HCT116 (cell line): ENCODE measurements at places on chromosomes 5 and 9.

- DNase-seq: no peak
These were observed 559.2 kb downstream of the PSAT1 start for GRCh38 chr9:78856144-78856543.

DNA sequence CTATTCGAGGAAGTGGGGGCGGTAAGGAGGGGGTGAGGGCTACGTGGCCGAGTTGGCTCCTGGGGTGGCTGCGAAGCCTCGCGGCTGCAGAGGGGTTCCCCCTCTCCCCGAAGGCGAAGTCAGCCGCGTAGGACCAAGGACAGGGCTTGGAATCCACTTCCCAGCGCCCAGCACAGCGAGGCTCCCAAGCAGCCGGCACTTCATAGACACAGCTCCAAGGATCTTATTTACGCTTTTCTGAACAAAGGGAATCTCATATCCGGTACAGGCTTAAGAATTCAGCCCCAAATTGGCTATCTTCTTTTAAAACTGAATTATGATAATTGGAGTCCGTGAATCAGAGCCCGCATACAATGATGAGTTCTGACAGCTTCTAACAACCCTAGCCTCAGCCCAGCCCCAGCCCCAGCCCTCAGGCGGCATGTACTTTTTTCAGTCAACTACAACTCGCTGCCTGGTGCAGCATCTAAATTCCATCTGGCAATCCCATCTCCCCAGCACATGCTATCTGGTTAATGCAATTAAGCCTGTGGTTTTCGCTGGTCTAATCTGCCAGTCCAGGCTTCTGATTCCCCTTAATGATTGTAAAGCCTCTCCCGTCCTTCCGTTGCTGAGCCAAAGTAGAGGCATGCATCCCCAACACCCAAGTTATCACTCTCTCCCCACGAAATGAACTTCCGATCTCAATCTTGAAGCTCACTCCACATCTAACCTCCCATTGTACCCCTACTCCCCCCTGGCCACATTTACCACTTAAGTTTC lies 1.0 kb downstream of the ELAVL2 start:
- DNase-seq: no peak

- no peak for DNase-seq
These were observed 136.1 kb downstream of the RGS3 start for GRCh38 chr9:113599646-113600022.

GRCh38 chr9:36191290-36191645 lies 547 bp downstream of the CLTA start:
- DNase-seq: no peak

DNA sequence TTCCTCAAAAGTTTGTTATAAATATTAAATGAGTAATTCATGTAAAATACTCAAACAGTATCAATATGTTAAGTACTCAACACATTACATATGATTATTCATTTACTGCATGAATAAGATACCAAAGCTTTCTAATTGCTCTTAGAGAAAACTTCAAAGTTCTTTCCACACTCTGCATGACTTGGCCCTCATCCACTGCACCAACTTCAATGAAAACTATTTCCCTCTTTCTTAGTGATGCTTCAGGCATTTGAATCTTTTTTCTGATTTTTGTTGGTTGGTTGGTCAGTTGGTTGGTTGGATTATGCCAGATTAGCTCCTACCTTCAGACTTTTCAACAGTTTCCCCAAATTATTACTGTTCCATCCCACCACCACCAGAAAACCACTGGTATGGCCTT lies 314.7 kb upstream of the RGMB start:
- no peak for DNase-seq

GRCh38 chr9:134957945-134958227 lies 40.2 kb upstream of the FCN1 start:
- DNase-seq: no peak

GRCh38 chr5:147854894-147855773 lies 23.4 kb upstream of the SCGB3A2 start:
- no peak for DNase-seq

DNA sequence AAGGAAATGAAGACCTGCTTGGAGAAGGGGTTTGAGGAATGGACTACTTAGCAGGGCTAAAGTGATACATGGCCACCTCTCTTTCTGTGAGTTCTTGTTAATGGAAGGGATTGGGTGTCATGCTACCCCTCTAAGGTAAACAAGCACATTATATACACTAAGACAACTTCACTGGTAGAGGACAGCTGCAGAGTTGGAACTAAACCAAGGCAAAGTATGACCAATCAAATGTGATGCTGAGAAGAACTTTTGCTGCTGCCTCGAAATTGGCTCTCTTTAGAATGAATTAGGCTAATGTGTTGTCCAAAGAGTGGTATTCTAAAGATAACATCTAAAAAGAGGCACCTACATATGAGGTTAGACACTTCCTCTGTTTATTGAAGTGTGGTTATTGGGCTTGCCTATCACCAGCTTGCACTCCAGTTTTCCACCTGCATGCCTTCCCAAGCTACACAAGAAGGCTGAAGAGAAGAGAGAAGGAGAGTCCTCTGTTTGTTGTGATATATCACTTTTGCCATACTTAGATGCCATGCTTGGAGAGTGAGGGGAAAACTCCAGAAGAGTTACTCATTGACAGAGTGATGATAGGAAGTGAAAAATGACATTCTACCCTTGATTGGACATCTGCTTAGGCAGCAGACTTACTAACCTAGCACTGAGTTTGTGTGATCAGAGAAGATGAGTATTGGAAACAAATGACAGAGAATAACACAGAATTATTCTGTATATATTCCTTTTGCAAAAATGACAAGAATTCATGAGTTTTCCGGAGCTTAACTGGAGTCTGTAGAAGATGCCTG lies 536.1 kb downstream of the ZNF608 start:
- DNase-seq: no peak

- peak; percentile 35 for DNase-seq
These were observed 58.6 kb downstream of the PCDHGC5 start for GRCh38 chr5:141547488-141547887.

DNA sequence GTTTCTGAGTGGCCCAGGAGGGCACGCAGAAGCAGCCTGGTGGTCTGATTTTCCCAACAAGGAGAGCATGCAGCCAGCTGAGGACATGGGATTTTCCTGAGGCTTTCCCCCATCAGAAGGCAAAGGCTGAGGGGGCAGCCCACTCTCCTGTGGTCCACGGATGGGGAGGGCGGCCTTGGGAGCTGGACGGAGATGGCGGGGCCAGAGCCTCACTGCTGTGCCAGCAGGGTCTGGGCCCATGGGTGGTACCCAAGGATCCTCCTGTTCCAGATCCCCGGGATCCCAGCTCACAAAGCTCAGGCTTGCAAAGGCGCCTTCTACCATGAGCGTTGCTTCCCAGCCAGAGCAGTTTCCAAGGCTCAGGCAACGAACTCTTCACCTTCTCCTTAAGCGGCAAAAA lies 39.0 kb upstream of the SLC12A7 start:
- DNase-seq: no peak

- no peak for DNase-seq
These were observed 179.4 kb downstream of the SEMA6A start for GRCh38 chr5:116395226-116395625.

DNA sequence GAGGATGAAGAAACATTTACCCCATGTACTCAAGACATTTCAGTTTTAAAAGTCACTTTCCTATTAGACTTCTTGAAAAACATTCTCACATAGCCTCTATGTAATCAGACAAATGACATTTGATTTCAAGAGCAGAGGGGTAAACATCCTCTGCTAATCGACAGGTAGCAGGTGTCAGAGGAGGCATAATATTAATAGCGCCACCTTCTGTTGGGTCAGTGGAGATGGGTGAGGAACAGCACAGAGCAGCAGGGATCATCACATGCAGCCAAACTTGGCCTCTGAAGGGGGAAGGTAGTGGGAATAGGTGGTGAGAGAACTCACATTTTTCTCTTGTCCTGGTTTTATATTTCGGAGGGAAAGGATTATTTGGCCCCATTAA lies 3.3 kb upstream of the LSM11 start:
- peak; percentile 19 for DNase-seq

GRCh38 chr9:100759215-100759614 lies 181.3 kb downstream of the CAVIN4 start:
- DNase-seq: no peak

DNA sequence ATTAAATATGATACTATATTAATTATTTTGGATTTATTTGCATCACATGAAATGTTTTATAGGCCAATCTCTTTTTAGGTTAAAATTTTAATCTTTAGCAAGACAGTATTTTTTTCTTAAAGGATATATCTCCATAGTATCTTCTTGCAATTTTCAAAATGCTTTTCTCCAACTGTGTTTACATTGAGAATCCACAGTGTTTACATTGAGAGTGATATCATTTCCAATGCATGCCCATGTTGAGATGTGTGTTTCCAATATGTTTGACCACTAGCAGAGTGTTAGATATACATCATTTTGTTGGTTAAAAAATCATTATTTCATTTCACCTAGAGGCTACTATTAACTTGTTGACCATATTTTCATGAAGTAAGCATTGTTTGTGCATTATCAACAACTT lies 17.3 kb downstream of the VCAN start:
- DNase-seq: no peak

DNA sequence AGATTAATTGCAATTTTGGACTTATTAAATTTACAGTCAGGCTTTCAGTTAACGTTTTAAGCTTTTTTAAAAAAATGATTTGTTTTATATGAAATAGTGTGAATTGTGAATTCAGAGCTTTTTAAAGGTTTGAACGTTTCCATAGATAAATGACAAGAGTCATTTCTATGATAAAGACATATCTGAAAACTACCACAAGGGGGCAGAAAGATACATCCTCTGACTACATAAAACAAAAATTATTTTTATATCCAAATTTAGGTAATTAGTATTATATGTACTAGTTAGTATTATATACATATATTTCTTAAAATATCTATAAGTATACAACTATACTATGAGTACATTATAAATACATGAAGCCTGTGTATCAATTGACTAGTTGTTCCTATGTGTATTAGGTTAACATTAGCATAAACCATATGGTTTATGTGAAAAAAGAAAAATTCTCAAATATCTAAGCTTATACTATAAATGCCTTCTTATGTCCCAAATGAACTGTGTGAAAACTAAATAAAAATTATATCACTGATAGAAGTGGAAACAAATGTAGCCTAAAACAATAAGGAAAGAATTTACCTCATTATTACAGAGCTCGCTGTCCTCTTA lies 155.2 kb downstream of the MEF2C start:
- DNase-seq: peak; percentile 15

DNA sequence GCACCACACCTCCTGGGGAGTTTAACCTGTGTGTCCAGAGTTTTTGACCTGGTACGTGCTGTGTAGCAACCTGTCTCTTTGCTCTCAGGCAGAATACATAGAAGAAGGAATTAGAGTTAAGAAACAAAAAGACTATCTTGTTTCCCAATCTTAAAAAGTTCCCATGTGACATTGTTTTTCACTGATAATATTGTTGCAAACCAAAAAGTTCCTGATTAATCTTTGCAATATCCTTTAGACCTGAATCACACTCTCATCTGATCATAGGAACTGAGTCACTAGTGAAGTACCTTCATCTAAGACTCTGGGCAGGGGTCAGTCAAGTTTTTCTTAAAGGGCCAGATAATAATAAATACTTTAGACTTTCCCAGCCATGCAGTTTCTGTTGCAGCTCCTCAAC lies 35.1 kb downstream of the BASP1 start:
- DNase-seq: no peak

GRCh38 chr5:57561231-57561842 lies 78.7 kb upstream of the ACTBL2 start:
- no peak for DNase-seq

- no peak for DNase-seq
These were observed 317.7 kb upstream of the IRX4 start for GRCh38 chr5:2200261-2200950.

- DNase-seq: no peak
These were observed 170.2 kb downstream of the MAPKAP1 start for GRCh38 chr9:125536776-125537175.

GRCh38 chr5:51890435-51891116 lies 507.3 kb downstream of the ISL1 start:
- no peak for DNase-seq

DNA sequence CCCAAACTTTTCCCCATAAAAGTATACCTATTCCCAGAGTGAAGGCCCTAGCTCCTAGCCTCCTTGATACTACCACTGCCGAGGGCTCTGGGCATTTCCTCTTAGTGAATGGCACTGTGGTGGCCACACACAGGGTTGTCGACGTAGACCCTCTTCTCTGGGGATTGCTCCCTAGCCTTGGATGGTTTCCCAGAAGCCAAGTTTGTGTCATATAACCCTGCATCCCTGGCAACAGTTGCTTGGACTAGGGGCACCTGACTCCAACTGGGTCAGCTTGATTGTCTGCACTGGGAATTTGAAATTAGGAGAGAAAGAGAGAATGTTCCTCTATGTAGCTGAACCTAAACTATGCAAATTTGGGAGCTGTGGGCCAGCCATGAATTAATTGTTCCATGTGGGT lies 32.3 kb upstream of the KIF2A start:
- DNase-seq: no peak

DNA sequence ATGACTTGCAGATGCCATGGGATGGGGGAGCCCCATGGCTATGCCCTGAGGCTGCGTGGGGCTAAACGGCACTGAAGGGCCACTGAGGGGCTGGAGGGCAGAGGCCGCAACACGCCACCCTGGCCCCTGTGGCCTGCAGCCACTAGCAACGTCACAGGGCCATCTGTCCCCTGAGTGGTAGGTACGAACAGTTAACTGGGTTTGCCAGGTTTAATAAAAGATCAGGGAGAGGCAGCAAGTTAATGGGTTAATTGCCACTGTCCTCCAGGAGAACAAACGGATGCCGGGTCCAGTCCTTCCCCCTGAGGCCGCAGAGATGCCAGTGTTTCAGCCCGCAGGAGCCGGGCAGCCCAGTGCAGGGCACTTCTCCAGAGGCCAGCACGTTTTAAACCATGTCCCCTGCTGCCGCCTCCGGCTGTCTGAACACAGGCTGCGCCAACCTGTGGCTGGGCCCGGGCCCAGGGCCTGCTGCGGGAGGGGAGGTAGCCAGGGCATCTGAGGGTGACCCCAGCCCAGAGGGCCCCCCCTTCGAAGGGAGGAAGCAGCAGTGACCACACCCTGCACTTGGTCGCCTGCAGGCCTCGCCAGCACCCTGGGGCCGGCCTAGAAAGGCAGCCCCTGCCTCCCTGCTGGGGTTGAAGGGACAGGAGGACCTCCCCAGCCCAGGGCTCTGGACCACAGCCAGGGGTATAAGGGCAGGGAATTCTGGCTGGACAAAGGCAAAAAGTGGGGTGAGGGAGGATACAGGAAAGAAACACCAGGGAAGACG lies 227.3 kb downstream of the FANCC start:
- no peak for DNase-seq

DNA sequence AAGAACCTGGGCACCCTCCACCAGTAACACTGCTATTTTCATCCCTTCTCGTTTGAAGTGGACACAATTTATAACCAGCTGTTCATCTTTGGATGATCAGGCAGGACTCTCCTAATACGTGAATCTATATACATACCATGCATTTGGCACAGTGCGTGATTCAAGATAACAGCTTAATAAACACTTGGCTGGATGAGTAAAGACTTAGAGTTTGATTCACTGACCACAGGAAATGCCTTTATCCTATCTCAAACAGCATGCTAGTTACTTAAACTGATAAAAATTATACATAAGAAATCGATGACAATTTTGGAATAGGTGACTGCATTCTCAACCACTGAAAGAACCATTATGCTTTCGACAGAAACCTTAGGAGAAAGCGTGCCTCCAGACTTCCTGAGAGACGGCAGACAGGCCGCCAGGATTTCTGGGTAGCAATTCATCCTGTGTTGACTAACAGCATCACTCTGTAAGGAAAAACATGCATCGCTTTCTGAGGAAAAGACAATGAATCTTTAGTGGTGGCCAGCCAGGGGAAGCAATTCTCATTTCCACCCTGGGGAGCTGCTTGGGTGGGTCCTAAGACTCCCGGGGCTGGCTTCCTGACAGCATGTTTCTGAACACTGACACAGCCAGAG lies 9.7 kb downstream of the MRPL36 start:
- no peak for DNase-seq
